ENCODE measurements at places on chromosomes 6 and 20.

GRCh38 chr6:155830531-155830930, 374.9 kb upstream of the NOX3 start:
- DNase-seq: no peak

GRCh38 chr20:57205606-57206219, 60.7 kb downstream of the BMP7 start:
- no peak for DNase-seq

GRCh38 chr6:89021629-89022028, 58.2 kb upstream of the RNGTT start:
- DNase-seq: no peak

DNA sequence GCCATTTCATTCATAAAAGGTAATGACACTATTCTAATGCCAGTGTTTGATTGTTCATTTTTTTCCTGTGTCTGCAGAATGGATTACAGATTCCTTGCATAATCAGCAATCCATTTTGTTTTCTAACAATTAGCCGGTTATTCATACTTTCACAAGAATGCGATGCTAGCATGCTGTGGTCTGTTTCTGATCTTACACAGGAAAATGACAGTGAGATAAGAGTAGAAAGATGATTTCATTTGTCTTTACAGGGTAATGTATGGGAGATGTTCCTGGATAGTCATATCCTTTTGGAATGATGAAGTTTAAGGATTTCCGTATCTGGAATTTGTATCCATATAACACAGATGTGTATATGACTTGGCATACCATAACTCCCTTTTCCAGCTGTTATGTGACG, 207.3 kb downstream of the FARS2 start:
- DNase-seq: no peak

GRCh38 chr20:1942061-1942460, 46.9 kb downstream of the SIRPA start:
- DNase-seq: no peak

DNA sequence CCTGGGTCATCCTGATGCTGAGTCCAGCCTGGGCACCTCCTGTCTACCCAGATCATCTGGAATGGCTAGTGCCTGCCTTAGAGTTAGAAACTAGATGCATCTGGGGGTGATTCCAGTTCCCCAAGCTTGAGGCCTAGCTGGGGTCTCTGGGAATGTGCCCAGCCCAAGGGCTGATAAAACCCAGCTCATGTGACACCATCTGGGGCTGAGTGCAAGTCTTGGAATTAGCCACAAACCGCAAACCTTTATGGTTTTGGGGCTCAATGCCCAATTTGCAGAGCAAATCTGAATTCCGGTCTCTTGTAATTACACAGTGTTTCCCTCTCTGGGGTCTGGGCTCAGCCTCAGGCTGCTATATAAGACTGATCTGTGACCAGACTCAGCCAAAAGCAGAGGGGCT, at the start of gene BPIFB4:
BPIFB4 (plus strand) TSS at position 385 of the 400 bp plus-strand sequence. CDS start 1,884 bp downstream, outside the sequence.
- no peak for DNase-seq

DNA sequence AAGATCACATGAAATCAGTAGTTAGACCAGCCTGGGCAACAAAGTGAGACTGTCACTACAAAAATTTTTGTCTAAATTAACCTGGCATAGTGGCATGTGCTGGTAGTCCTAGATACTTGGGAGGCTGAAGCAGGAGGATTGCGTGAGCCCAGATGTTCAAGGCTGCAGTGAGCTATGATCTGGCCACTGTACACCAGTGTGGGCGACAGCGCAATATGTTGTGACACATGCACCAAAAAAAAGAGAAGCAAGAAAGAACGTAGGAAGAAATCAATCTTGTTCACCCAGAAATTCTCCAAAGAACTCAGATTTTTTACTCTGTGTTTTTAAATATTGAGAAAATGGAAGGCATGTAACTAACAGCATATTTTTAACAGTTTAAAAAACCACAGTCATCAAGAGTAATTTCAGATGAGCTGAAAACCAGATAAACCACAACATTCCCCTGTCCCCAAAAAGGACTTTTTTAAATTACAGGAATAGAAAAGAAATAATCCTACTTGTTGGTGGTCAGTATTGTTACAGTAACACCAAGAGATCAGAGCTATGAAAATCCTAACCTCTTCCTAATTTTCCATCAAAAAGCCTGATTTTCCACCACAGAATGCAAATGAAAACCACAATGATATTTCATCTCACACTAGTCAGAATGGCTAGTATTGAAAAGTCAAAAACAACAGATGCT, 240.2 kb downstream of the KHDC1L start:
- DNase-seq: no peak

GRCh38 chr20:33843854-33844253, 32.7 kb downstream of the CHMP4B start:
- DNase-seq: no peak

GRCh38 chr6:73766040-73766439, 70.0 kb downstream of the CD109 start:
- DNase-seq: no peak

GRCh38 chr6:76453270-76453669, 380.8 kb upstream of the IMPG1 start:
- DNase-seq: no peak

GRCh38 chr6:5592886-5593519, 331.7 kb downstream of the FARS2 start:
- DNase-seq: no peak

DNA sequence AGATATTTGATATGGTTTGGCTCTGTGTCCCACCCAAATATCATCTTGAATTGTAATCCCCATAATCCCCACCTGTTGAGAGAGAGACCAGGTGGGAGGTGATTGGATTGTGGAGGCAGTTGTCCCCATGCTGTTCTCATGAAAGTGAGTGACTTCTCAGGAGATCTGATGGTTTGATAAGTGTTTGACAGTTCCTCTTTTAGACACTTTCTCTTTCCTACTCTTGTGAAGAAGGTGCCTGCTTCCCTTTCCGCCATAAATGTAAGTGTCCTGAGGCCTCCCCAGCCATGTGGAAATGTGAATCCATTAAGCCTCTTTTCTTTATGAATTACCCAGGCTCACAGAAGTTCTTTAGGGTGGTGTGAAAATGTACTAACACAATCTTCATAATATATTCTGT, 1404.0 kb upstream of the ADGRB3 start:
- DNase-seq: no peak

- DNase-seq: no peak
These were observed 15.6 kb upstream of the CMTR1 start for GRCh38 chr6:37417393-37417792.

DNA sequence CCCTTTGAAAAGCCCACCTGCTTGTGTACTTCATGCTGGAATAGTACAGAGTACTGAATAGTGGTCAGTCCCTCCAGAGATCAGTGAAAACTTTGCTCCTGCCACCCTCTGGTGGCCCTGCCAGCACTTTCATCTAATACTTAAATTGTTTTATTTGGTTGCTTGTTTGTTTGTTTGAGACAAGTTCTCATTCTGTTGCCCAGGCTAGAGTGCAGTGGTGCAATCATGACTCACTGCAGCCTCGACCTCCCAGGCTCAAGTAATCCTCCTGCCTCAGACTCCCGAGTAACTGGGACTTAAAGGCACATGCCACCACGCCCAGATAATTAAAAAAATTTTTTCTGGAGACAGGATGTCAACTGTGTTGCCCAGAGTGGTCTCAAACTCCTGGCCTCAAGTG, 9.1 kb downstream of the FAM83D start:
- no peak for DNase-seq

DNA sequence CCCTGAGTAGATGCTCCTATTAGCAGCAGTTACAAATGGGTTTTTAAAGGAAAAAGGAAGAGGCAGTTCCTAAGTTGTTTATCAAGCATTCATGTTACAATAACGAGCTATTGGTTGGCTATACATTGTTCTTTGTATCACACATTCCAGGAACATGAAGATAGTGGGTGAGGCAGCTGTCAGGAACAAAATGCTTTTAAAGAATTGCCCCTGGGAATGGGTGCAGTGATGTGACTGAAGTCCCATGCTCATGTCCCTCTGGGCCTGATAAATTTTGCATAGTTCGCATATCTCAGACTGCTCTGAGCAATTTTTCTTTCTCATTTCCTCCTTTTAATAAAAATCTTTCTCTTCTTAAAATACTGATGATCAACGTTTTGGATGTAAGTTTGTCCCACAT, 3.7 kb downstream of the ENPP1 start:
- DNase-seq: no peak

All from stimulated activated CD4-positive, alpha-beta T cell treated with anti-CD3 and anti-CD28 coated beads, Interleukin-12 subunit alpha, Interleukin-12 subunit beta, amount 100 ng/mL, for 4 hours (primary cell).